ENCODE measurements at places on chromosomes 3 and 15. TPM values are rescaled to one million over a fixed set of nuclear protein-coding genes. Genes with fewer than 3 reads are reported as not detected.

GRCh38 chr3:144106970-144107369 lies 135.3 kb downstream of the DIPK2A start:
- H3K27ac ChIP-seq = no peak overlapping the region
- no peaks in the 10 kb centered on the region for H3K36me3 ChIP-seq
- no peak overlapping the region for H3K4me3 ChIP-seq
- no peak for DNase-seq
- H3K4me1 ChIP-seq = no peaks in the 10 kb centered on the region
- no peaks in the 10 kb centered on the region for H3K27me3 ChIP-seq

- no peaks in the 10 kb centered on the region for H3K36me3 ChIP-seq
- no peak overlapping the region for H3K27ac ChIP-seq
- no peak for DNase-seq
- H3K4me1 ChIP-seq = no peaks in the 10 kb centered on the region
These were observed 37.0 kb upstream of the P2RY1 start for GRCh38 chr3:152797751-152798432.

DNA sequence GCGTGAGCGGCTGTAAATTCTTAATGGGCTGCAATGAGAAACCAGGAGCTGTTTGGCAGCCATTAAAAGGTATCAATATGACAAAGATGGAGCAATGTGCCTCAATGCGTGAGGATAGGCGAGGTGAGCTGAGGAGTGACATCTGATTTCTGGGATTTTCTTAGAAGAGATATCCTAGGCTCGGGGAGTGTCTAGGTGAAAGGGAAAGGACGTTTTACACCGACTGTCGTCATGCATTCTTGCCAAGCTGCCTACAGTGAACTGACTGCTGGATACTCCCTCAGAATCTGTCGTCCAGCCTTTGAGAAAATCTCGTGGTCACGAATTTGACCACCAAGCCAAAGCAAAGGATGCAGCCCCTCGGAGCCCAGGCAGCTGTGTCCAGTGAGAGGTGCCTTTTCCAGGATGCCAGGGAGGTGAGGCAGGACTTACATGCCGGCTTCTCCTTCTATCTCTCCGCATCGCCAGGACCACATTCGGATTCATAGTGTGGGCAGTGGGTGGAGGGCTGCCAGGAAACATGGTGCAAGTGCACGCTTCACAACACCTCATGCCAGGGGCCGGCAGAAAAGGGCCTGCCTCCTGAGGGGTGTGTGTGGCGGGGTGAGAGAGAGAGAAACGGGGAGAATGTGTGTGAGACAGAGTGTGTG lies 80.3 kb upstream of the ABHD17C start:
- H3K4me3 ChIP-seq = no peak overlapping the region
- no peaks in the 10 kb centered on the region for H3K27me3 ChIP-seq
- DNase-seq = no peak
- no peak overlapping the region for H3K27ac ChIP-seq
- peaks cover 7% of the 10 kb centered on the region for H3K4me1 ChIP-seq
- H3K36me3 ChIP-seq = no peaks in the 10 kb centered on the region

DNA sequence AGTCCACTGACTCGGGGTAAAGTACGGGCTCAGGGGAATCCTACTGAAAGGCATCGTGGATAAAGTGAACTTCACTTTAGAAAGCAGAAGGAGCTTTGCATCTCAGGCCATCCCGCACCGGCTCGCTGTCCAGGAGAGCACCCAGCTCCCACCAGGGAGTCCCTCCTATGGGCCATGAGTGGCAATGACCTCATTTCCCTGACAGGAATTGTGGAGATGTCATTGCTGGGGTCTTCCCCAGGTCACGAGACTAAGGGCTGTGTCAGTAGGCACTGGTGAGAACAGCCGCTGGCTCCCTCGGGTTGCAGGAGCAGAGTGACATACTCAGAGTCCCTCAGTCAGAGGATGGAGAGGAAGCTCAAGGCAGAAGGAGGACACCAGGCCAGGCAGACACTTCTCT lies 97.3 kb downstream of the XXYLT1 start:
- no peaks in the 10 kb centered on the region for H3K4me1 ChIP-seq
- H3K27ac ChIP-seq = no peak overlapping the region
- DNase-seq = no peak
- no peak overlapping the region for H3K4me3 ChIP-seq

DNA sequence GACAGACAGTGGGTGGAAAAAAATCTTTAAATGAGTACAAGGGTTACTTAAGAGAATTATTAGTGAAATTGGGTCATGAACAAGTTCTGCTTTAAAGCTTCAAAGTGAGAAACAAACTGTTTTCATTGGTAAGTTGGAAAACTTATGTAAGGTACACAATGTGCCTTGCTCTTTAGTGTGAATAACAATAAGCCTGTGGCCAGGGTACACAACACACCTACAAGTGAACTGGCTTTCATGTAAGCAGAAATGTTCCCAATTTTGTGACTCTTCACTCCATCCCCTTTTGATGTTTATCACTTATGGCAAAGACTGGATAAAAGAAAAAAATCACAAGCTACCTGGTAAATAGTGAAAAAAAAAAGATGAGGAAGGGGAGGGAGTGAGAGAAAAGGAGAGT lies 253.7 kb downstream of the ZBTB20 start:
- H3K36me3 ChIP-seq = no peaks in the 10 kb centered on the region
- no peak overlapping the region for H3K4me3 ChIP-seq
- no peaks in the 10 kb centered on the region for H3K4me1 ChIP-seq
- no peak overlapping the region for H3K27ac ChIP-seq

GRCh38 chr15:31993062-31993461 lies 37.3 kb upstream of the CHRNA7 start:
- no peaks in the 10 kb centered on the region for H3K27me3 ChIP-seq
- no peaks in the 10 kb centered on the region for H3K36me3 ChIP-seq
- no peak overlapping the region for H3K4me3 ChIP-seq
- no peak for DNase-seq
- H3K4me1 ChIP-seq = no peaks in the 10 kb centered on the region
- no peak overlapping the region for H3K27ac ChIP-seq

GRCh38 chr3:170204509-170204908 lies 17.7 kb upstream of the PRKCI start:
- DNase-seq = no peak
- H3K27ac ChIP-seq = no peak overlapping the region
- no peaks in the 10 kb centered on the region for H3K27me3 ChIP-seq
- no peak overlapping the region for H3K4me3 ChIP-seq
- no peaks in the 10 kb centered on the region for H3K36me3 ChIP-seq

GRCh38 chr15:71348597-71348996 lies 233.3 kb downstream of the THSD4 start:
- H3K4me1 ChIP-seq = peaks cover 27% of the 10 kb centered on the region
- DNase-seq = peak; percentile 84
- peak overlapping the region; percentile 70 for H3K27ac ChIP-seq
- no peak overlapping the region for H3K4me3 ChIP-seq
- H3K36me3 ChIP-seq = no peaks in the 10 kb centered on the region

GRCh38 chr3:45730409-45731154 lies 41.4 kb downstream of the SACM1L start:
- no peak for DNase-seq
- no peak overlapping the region for H3K4me3 ChIP-seq
- no peaks in the 10 kb centered on the region for H3K4me1 ChIP-seq
- no peak overlapping the region for H3K27ac ChIP-seq
- H3K36me3 ChIP-seq = no peaks in the 10 kb centered on the region

DNA sequence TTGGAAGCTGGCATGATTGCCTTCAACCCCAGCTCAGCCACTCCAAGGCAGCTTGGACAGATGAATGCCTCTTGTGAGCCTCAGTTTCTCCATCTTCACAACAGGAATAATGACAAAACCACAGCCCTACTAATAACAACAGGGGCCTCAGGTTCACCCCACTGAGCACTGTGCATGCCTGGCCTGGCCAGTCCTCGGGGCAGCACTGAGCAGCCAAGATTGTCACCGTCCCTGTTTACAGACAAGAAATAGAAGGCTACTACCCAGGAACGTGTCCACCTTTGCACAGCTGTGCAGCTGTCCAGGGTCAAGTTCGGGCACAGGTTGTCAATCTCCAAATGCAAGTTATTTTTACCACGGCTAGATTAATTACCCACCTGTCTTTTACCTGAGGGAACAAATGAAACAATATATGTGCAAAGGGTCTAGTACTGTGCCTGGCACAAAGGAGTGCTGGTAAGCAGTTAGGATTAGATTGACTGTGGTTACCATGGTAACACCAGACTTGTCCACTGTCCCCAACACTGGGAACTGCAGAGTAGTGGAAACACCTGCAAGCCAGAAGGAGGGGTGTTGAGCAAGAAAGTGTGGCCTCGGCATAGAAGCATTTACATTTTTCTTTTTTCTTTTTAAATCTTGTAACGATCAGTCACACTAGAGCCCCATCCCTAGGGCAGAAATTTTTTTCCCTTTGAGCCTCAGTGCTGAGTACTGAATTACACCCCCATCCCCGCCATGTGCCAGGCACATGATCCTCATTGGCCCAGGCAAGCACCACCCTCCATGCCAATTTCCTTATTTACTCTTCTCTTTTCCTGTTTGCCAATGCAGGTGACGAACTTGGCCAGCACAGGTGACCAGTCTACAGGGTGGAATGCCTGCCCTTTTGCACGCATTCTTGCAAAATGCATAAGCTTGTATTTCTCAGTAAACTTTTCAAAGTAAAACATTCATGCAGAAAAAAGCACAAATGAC lies 66.3 kb upstream of the SLC6A6 start:
- H3K27ac ChIP-seq = peak overlapping the region; percentile 62
- no peaks in the 10 kb centered on the region for H3K27me3 ChIP-seq
- no peaks in the 10 kb centered on the region for H3K36me3 ChIP-seq

DNA sequence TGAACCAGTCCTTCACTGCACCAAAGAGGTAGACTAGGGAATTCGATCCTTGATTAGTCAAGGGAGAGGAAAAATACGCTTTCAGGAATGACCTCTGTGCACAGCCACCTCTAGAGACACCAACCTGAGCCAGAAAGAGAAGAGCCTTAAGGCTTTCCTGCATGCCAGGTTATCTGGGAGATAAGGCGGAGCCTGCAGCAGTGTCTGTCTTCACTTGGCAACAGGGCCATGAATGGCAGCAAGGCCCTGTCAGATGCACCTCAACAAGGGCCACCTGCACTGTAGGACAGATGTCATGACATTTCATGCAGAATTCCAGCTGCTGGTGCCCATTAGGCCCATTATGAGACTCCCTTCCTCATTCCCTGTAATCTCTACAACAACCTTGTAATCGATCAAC lies 88.1 kb downstream of the MEX3B start:
- no peak for DNase-seq
- H3K36me3 ChIP-seq = no peaks in the 10 kb centered on the region
- no peak overlapping the region for H3K27ac ChIP-seq
- H3K4me3 ChIP-seq = no peak overlapping the region

DNA sequence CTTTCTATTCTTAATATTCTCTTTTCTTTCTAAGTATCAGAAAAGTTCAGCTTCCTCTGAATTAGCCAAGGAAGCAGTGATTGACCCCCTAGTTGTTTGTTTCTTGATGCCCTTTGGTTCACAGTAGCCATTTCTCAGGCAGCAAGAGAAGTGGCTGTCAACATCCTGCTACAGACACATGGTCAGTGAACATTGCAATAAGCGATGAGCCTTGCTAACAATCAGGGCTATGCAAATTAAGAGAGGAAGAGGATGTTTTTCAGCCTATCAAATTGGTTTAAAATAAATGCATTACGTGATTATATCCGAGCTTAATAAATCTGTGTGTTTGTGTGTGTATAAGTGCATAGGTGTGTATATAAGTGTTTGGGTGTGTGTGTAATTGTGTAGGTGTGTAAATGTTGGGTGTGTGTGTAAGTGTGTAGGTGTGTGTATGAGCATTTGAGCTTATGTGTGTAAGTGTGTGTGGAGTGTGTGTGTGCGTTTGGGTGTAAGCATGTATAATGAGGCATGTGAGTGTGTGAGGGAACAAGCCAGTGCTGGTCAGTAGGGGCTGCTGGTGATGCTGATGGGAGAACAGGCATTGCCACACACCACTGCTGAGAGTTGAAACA lies 78.1 kb upstream of the XCR1 start:
- no peaks in the 10 kb centered on the region for H3K36me3 ChIP-seq
- peaks cover 57% of the 10 kb centered on the region for H3K4me1 ChIP-seq
- H3K27me3 ChIP-seq = no peaks in the 10 kb centered on the region
- H3K27ac ChIP-seq = peak overlapping the region; percentile 49
- no peak for DNase-seq

- no peak overlapping the region for H3K27ac ChIP-seq
- H3K36me3 ChIP-seq = no peaks in the 10 kb centered on the region
- DNase-seq = peak; percentile 48
- no peaks in the 10 kb centered on the region for H3K27me3 ChIP-seq
These were observed 14.5 kb downstream of the TAGLN3 start for GRCh38 chr3:112013058-112013783.

DNA sequence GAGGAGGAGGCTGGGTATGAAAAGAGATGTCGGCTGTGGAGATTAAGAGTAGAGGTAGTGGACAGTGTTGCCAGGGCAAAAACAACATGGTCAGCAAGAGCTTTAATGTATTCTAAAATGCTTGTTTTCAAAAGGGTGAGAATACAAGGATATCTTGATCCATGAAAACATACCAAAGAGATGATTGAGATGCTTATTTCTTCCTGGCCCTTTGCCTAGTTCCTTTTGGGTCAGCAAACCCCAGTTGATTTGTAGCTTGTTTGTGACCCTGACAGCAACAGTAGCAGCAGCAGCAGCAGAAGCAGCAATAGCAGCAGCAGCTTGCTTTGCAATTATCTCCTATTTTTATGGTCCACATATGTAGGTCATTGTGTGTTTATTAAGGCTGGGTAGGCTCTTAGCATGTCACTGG lies 337.3 kb downstream of the LPP start:
- peak; percentile 10 for DNase-seq
- H3K27ac ChIP-seq = no peak overlapping the region
- no peaks in the 10 kb centered on the region for H3K27me3 ChIP-seq

- H3K4me1 ChIP-seq = no peaks in the 10 kb centered on the region
- no peaks in the 10 kb centered on the region for H3K27me3 ChIP-seq
- H3K4me3 ChIP-seq = no peak overlapping the region
- H3K27ac ChIP-seq = no peak overlapping the region
- no peak for DNase-seq
These were observed 108.6 kb downstream of the ZNF385D start for GRCh38 chr3:21642433-21642832.

- no peaks in the 10 kb centered on the region for H3K4me1 ChIP-seq
- H3K27ac ChIP-seq = no peak overlapping the region
- H3K27me3 ChIP-seq = no peaks in the 10 kb centered on the region
- no peaks in the 10 kb centered on the region for H3K36me3 ChIP-seq
- no peak overlapping the region for H3K4me3 ChIP-seq
These were observed 20.9 kb downstream of the PTPRG start for GRCh38 chr3:61582287-61582686.

GRCh38 chr3:153000325-153000724 lies 161.7 kb upstream of the RAP2B start:
- no peak overlapping the region for H3K4me3 ChIP-seq
- H3K27ac ChIP-seq = no peak overlapping the region
- no peaks in the 10 kb centered on the region for H3K4me1 ChIP-seq
- DNase-seq = no peak
- H3K36me3 ChIP-seq = no peaks in the 10 kb centered on the region

Gene TYRO3
- total RNA-seq = 30.8 TPM

Gene CADM2
- total RNA-seq = 0.59 TPM

Gene MESP2
- total RNA-seq = 1.3 TPM

Gene SH2D7
- total RNA-seq = not detected

Gene LRRC31
- total RNA-seq = not detected

Gene XYLB
- total RNA-seq = 2.4 TPM

Gene HGD
- 0.65 TPM for total RNA-seq

Gene HRG
- 0.58 TPM for total RNA-seq

Gene PP2D1
- total RNA-seq = not detected

Gene SLC22A13
- total RNA-seq = 0.44 TPM

Gene DAG1
- 206 TPM for total RNA-seq

Gene CISH
- 2.7 TPM for total RNA-seq

Gene GPR149
- not detected for total RNA-seq

Gene CPN2
- total RNA-seq = not detected

Gene RPL39L
- 73.9 TPM for total RNA-seq

Measured in PC-9 (cell line).